ENCODE measurements at places on chromosomes 2 and 18.
A peak's percentile ranks its signal among the peaks of the same experiment; 100 is the strongest.

- DNase-seq: no peak
Measured at GRCh38 chr18:44096016-44096415, 584.7 kb upstream of the SETBP1 start.

- peak; percentile 17 for DNase-seq
Measured at GRCh38 chr2:224038049-224038829, 847 bp downstream of the SERPINE2 start.

- DNase-seq: no peak
Measured at GRCh38 chr2:42244520-42244919, 75.4 kb downstream of the EML4 start.

DNA sequence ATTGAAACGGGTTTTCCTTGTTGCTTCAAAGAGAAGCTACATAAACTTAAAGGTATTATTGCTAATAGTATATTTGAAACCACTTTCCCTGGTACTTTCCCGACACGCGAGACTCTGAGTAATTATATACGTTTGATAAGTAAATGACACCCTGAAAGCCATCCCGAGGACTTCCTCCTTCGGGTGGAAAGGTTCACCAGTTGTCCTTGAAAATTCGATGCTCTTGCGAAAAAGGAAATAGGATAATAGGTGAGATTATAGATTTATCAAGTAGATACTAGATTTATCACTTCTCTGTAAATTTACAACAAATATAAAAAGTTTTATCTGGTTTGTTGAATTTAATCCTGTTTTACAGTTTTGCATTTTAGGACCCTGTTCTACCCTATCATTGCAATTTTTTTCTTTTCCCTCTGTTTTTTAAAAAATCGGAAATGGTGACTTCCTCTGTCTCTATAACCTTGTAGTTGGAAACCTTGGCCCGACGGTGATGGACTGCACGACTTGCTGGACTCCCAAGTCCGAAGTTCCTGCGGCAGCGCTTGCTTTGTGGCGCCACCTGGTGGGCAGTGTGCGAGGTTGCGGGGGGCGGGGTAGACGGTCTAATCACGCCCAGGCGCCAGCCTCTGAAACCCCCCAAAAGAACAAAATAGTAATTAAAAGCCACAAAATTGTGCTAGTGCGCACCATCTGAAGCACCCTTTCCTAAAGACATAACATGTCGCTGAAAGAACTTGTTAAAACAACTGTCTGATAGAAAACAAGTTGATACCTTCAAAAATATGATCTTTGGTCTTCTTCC, 972 bp upstream of the DLX2 start:
- DNase-seq: peak; percentile 75

DNA sequence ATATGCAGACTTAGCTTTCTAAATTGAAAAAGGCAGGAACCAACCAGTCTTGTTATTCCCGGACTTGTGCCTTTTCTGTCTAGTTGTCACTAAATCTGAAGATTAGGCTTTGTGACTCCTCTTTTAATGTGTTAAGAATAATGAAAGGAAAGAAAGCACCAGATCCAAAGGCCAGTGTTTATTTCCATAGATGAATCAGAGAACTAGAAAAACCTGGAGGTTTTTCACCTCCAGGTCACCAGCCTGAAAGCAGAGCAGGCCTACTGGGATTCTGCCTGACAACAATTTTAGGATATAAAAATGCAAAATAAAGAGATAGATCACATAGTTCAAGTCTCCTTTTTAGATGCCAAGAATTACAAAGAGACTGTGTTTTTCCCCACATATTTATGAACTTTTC, 160.4 kb downstream of the GULP1 start:
- no peak for DNase-seq

- no peak for DNase-seq
Measured at GRCh38 chr2:225895126-225895525, 495.6 kb downstream of the NYAP2 start.

DNA sequence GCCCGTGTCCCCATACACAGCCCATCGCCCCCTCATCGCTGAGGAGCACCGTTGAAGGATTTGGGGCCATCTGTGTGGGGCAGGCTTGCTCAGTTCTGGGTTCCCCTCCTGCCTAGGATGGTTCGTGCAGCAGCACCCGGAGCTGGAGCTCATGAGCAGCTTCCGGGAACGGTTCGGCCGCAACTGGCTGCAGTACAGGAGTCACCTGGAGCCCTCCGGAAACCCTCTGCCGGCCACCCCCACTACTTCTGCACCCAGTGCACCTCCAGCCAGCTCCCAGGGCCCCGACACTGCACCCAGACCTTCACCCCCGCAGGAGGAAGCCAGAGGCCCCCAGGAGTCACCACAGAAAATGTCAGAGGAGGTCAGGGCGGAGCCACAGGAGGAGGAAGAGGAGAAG, 10.3 kb downstream of the STK11IP start:
- no peak for DNase-seq

DNA sequence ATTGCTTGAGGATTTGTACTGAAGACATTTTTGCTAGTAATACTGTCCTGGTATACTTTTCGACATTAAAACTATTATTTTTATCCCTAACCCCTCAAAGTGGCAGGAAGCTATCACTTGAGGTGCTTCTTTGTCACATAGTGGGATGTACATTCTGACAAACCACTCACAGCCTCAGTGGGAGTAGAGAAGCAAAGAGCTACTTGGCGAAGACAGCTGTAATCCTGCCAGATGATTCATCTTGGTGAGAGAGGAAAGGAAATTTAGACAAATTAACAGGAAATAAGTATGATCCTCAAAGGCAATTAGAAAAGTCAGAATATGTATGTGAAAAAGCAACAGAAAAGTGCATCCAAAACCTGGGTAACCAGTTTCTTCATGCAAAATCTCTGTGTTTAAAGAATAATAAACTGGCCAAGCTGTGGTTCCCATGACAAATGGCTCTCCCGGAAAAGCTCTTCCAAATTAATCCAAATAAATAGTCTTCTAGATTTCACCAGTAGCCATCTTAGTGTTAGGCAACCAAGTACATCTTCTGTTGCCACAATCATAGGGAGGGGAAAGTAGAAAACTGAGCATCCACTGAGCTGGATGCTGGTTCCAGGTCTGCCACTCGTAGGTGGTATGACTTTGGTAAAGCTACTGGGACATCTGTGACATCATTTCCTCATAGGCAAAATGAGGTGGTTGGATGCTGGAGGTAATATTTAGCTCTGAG, 308.0 kb upstream of the LYPD1 start:
- DNase-seq: no peak

DNA sequence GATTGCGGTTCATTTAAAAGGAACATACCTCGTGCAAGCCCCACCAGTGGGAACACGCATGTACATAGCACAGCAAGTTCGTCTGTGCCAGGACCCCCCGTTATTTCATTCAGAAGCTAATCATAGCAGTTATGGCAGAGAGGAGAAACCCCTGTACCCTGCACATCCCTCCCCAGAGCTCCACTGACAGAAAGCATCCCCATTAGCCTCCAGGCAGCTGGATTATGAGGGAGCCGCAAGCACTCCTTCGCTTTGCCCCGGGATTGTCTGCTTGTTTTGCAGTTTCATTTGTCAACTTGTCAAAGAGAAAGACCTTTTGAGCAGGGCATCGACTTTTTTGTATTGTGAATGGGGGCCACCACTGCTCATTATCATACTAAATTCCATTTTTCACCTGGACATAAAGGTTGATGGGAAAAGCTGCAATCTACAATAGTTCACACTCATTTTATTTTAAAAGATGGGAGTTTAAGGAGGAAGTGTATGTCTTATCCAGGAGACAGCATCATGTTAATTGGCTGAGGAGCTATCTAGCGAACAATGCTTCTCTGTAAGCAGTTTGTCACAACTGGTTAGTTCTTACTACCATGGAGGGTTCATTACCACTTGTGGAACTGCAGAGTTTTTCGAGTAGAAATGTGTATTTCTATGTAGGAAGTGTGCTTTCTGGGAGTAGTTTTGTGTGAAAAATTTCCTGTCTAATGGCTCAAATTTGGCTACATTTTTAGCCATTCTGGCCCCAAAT, 255.3 kb downstream of the THSD7B start:
- DNase-seq: no peak

DNA sequence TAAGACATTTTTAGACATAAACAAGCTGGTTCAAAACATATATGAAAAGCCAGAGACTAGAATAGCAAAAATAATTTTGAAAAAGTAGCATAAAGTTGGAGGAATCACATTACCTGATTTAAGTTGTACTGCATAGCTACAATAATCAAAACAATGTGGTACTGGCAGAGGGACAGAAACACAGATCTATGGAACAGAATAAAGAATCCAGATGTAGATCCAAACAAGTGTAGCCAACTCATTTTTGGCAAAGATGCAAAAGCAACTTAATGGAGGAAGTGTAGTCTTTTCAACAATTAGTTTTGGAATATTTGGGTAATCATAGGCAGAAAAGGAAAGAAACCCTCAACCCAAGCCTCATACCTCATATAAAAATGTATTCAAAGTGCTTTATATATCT, 278.7 kb upstream of the ZNF521 start:
- DNase-seq: no peak

DNA sequence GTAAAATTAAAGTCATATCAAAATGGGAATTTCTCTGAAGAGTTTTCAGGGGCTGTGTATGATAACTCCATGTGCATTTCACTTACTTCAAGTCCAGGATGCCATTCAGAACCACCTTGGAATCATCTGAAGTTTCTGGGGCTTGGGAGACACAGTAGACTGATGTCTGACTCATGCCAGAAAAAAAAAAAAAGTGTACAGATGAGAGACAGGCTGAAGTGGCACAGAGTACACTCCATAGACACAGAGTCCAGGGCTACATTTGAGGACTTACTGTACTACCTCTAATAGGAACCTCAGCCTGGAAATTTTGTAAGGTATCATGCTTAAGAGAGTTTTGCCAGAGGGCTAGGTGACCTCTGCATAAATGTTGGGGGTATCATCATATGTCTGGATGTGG, 92.0 kb downstream of the SS18 start:
- DNase-seq: no peak

DNA sequence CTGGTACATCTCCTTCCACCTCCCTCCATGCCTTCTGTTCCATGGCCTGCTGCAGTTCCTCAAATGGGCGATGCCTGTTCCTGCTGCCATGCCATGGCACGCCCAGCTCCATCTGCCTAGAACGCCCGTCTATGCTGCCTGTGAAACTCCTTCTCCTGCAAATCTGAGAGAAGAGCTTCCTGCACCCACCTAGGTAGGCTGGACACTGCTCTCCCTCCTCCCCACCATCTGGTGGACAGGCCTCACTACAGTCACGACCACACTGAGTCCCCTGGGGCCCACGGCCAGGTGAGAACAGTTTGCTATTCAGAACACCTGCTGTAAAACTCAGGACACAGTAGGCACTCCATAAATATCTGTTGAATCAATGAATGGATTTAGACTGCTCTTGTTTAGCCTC, 92.4 kb downstream of the LAMA1 start:
- DNase-seq: no peak
